ENCODE measurements at places on chromosomes 4 and X. TPM values are rescaled to one million over a fixed set of nuclear protein-coding genes. Genes with fewer than 3 reads are reported as not detected.

DNA sequence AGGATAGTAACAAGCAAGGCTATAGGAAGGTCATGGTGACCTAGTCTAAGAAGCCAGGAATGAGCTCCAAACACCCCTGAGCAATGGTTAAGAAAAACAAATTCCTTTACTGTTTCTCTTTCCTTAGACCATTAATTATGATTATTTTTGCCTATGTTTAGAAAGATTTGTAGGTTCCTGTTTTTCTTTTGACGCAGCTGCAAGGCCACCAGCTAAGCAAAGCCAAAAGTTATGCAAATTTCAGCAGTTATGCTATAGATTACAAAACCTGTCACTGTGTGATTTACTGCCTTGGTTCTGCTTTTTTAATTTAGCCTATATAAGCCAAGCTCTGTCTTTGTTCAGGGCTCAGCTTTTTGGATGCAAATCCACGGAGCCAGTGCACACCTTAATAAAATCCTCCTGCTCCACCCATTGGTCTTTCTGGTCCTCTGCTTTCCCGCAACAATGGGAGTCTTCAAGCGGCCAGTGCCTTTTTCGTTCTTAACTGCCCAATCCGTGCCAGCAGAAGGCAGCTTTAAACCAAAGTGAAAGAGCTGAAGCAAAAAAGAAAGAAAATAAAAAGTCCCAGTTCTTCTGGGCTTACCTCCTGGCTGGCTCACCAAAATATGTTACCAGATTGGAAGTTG is 1.4 kb upstream of the CEP135 start:
- DNase-seq: no peak

DNA sequence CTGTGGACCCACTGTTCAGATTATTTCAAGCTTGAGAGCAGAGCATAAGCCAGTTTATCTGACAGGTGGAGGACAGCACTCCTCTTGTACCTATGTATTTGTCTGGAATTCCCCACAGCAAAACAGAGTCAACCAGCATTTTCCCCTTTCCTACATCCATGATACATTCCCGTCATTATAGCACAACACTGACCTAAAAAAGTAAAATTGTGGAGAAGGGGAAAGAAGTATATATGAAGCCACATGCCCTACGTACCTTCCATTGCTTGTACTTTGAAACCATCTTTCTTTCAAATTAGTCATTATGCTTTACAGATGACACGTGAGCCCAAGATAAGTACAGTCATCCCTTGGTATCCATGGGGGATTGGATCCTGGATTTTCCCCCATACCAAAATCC is 73.3 kb downstream of the KLHL8 start:
- DNase-seq: no peak

DNA sequence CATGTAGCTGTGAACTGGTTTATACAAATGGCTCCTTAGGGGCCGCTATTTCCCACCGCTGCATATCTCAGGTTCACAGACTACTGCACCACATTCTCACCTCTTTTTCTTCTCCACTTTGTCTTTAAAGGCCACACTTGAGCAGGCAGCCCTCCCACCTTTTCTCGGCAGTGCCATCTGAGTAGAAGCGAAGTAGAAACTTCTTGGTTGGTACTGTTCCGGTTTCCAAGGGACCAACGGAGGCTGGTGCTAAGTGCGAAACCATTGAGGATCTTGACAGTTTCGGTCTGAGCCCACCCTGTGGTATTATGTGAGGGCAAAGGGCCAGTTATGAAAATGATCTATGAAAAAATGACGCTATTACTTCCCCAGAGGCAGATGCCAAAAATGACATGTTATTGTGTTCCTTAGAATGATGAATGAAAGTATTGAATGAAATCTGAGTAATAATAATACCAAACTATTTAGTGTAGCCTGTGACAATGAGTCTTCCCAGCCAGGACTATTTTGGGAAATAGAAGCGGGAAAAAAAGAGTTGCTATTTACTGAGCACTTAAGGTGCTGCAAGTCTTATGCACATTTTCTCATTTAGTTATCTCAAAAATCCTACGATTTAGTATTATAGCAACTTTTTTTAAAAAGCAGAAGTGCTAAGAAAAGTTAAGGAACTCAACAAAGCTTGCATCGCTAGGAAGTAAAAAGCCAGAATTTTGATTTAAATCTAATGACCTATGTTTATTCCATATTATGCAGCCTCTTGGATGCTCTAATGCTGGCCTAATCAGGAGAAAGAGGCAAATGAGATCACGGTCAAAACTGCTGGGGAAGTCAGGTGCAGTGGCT is 29.6 kb upstream of the CHRNA9 start:
- no peak for DNase-seq

DNA sequence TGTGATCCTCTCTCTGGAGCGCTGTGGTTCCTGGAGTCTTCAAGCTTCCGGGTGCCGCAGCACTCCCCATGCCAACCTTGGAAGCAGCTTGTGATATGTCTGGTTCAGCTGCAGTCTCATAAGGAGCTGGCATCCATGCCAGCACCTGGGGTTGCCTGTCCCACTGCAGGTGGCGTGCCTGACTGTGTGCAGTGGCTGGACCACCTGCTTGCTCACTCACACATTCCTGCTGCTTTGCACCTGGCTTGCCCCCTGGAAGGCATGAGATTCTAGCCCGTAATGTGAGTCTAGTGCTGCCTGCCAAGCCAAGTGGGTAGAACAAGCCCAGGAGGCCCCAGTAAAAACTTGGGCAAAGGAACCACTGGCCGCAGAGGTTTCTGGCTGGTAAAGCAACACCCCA is 687.2 kb upstream of the AADAT start:
- no peak for DNase-seq

GRCh38 chr4:3201718-3202702 is 46.9 kb upstream of the MSANTD1 start:
- no peak for DNase-seq

DNA sequence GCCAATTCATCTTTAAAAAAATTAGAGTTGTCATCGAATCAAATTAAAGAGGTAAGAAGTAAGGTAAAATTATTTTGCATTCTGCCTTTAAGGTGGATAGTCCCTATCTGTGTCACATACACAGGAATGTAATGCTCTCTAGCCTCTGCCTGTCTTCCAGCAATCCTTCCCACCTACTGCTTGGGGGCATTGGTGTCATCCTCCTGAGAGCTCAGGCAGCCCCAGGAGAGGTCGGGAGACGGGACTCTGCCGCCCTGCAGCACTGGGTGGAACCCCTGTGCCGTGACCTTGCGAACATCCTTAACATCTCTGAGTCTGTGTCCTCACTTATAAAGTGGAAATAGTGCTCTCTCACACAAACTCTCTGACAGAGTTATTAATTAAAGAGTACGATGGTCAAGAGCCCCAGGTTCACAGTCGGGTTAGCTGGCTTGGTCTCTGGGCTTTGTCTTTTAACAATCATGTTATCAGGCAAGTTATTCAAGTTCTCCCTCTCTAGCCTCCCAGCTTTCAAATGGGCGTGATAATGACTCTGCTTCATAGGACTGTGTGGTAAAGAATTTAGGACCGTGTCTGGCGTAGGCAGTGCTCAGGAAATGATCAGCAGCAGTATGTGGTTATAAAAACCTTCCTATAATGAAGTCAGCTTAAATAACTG is 10.2 kb downstream of the TLR3 start:
- DNase-seq: no peak

- DNase-seq: no peak
Measured at GRCh38 chrX:46561824-46562657, 11.5 kb upstream of the CHST7 start.

- DNase-seq: peak; percentile 57
Measured at GRCh38 chr4:141636082-141636770, at the start of gene IL15. Gene IL15, plus strand, starts transcription at chr4:141636583. Its CDS starts 82,882 bp downstream, at chr4:141719465.

GRCh38 chr4:128527946-128528576 is 240.4 kb upstream of the PGRMC2 start:
- DNase-seq: no peak

- no peak for DNase-seq
Measured at GRCh38 chr4:1337376-1337831, 9.6 kb upstream of the UVSSA start.

DNA sequence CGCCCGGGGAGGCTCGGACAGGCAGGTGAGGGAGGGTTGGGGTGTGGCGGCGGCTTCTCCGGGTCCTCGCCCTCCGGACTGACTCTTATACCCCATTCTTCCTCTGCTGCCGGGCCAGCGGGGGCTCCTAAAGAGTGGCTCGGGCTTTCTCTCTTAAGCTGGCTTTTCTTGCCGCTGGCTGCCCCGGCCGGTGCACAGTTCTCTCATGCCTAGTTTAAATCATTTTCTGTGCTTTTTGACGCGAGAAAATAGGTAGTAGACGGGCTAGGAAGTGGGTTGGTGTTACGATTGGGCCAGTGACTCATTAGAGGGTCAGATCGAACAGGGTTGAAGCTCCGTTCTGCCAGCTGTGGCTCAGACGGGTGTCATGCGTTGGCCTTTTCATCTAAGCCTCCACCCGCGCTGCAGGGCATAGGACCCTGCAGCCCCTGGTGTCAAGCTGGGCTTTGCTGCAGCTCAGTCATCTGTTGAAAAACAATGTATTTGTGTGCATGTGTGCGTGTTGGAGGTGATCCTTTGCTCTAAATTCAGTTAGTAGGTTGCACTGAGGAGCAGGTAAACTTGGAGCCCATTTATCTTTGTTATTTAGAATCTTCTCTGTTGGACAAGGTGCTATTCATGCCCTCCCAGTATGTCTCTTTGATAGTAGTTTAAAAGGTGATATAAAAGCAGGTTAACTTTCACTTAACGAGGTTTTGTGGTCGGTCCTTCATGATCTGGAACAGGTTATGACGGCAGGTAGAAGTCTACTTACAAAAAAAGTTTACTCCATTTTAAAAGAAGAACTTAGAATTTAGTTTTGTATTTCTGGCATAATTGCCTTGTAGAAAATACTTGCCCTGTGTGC is 802 bp downstream of the BMP2K start:
- DNase-seq: peak; percentile 22

GRCh38 chr4:31530555-31530954 is 810.4 kb downstream of the PCDH7 start:
- no peak for DNase-seq

KCTD8 gene
- total RNA-seq: 0.21 TPM

BMP15 gene
- not detected for total RNA-seq

CYSLTR1 gene
- not detected for total RNA-seq

GUCY1A1 gene
- 3.1 TPM for total RNA-seq

MAGEA9B gene
- 0.08 TPM for total RNA-seq

Measured in H4 (cell line).